H1 (cell line): ENCODE measurements at places on chromosomes 2 and 18.

DNA sequence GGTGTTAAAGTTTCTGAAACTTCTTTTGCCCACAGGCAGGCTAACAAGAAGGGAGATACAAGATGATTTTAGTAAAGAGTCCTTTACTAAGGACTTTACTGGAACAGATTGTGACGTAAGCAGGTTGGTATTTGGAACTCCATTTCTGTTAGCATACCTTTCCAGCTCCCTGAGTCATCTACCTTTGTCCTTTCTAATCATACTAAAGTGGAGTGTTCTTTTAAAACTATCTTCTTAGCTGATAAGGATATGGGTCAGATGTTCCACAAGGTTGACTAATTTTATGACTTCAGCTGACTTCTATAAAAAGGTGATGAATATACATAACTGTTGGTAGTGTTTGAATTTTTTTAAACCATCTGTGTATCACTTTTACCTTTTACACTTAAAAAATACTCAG is 21.1 kb downstream of the UGP2 start:
- no peak for DNase-seq

DNA sequence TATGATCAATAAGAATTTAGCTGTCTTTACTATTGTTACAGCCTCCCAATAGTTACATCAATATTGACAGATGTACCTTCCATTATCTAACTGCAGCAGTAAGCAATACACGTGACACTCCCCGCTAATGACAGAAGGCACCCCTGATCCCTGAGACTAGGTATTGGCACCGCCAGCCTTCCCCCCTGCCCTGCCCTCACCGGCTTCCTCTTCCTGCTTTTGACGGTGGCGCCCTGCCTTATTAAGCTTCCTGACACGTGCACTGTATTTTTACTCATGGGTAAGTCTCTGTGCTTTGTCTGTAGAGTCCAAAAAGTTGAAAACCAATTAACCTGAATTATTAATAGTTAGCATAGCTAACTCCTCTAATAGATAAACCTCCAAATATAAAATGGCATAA is 223.5 kb downstream of the EIPR1 start:
- no peak for DNase-seq

GRCh38 chr2:84815146-84815545 is 65.7 kb downstream of the TRABD2A start:
- no peak for DNase-seq

GRCh38 chr18:50027996-50028395 is 167.0 kb downstream of the MYO5B start:
- DNase-seq, result no peak

GRCh38 chr2:128441341-128442052 is 122.8 kb upstream of the HS6ST1 start:
- no peak for DNase-seq

DNA sequence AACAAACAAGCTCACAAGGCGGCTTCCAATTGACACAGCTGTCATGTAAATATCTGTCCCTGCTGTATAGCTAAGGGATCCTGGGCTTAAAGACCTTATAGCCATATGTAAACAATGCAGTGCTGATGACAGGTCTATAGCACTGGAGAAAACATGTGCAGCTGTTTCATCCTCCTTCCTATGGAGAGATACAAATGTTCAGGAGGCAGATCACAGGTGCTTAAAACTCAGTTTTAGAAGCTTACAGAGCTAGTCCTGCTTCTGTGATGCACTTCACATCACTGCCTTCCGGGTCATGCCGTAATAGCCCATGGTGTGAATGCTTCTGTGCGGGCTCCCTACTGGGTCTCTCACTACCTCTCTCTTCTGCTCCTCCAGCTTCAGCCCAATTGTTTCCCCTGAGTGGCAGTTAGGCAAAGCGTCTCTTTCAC is 262.4 kb upstream of the CHST9 start:
- DNase-seq, result no peak

DNA sequence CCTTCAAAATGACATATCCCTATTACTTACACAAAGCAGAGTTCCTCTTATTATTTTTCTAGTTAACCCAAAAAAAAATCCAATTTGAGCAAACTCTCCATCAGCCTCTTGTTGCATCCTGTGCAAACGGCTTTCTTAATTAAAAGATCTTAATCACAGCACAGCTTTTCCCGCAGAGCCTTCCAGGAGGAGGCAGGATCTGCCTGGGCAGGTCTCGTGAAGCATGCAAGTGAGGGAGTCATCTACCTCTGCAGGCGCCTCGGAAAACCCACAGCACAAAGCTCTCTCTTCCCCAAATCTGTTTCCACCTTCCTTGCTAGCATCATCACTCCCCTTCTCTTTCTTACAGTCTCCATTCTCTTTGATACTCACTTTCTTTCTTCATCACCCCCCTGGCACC is 100.4 kb downstream of the EN1 start:
- DNase-seq, result no peak
